ENCODE measurements at places on chromosomes 11 and 22.

DNA sequence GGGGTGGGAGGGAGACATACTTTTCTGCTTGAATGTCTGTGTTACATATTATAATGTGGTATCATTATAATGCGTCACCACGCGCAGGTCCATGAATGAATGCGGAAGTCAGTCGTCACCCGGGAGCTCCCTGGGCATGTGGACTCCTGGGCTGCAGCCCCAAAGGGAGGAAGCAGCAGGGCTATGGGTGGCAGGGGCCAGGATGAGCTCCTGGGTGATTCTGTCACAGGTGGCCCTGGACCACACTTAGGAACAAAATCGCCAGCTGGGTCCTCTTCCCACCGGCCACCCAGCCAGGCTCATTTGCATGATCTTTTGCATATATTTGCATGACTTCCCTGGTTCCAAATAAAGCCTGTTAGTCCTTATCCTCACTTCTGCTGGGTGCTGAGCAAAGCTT lies 51.2 kb downstream of the KCNJ4 start:
- DNase-seq: no peak

GRCh38 chr11:60977224-60977623 lies 5.7 kb downstream of the CD6 start:
- no peak for DNase-seq

- no peak for DNase-seq
Observed at GRCh38 chr11:57779276-57779675, 17.7 kb downstream of the CTNND1 start.

DNA sequence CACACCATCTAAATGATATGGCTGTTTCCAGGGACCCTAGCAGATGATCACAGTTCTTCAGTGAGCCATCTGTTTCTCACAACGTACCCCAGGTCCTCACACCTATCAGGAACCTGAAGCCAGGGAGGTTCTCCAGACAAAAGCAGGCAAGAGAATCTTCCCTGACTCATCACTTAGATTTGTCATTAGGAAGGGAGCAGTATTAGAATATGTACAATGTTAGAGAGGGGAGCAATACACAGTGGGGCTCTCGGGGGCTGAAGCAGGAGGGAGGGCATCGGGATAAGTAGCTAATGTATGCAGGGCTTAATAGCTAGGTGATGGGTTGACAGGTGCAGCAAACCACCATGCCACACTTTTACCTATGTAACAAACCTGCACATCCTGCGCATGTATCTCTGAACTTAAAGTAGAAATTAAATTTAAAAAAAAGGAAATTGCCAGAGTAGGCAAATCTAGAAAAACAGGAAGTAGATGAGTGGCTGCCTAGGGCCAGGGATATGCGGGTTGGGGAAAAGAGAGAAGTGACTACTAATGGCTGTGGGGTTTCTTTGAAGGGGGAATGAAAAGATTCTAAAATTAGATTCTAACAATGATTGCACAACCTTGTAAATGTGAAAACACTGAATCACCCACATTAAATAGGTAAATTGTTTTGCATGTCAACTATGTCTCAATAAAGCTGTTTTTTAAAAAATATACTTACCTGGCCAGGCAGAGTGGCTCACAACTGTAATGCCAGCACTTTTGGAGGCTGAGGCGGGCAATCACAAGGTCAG lies 14.4 kb downstream of the C22orf42 start:
- no peak for DNase-seq

- DNase-seq: no peak
Observed at GRCh38 chr11:17923217-17923616, 89.6 kb downstream of the SERGEF start.

DNA sequence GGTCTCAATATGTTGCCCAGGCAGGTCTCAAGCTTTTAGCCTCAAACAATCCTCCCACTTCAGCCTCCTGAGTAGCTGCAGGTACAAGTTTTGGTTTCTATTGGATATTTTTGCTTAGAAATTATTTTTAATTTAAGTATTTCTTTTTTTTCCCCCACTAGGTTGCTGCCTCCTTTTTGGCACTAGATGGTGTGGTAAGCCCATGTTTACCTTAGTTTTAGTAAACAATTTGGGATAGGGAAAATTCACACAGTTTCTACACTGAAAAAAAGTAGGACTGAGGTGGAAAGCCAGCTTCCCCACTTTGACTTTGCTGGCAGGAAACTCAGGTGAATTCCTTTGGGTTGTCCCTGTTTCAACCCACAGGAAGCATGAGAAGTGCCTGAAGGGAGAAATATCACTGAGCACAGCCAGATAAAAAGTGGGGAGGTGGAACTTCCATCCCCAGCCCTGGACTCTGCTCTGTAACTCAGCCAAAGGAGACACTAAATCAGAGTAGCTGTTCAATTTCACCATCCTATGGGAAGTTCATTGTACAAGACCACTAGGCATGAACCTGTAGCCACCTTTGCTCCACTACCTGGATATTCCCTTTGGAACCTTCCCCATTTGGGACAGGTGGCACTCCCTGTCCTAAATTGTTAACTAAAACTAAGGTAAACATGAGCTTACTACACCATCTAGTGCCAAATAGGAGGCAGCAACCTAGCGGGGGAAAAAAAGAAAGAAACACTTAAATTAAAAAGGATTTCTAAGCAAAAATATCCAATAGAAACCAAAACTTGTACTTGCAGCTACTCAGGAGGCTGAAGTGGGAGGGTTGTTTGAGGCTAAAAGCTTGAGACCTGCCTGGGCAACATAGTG lies 154.4 kb upstream of the FAT3 start:
- DNase-seq: no peak

GRCh38 chr11:120680322-120680721 lies 168.8 kb downstream of the GRIK4 start:
- DNase-seq: no peak

GRCh38 chr22:49765091-49765771 lies 62.4 kb downstream of the BRD1 start:
- no peak for DNase-seq

Data from stimulated activated CD8-positive, alpha-beta memory T cell treated with anti-CD3 and anti-CD28 coated beads, Interleukin-4, amount 100 ng/mL, for 1 hour (primary cell).